ENCODE measurements at places on chromosomes 5 and 9. TPM values are rescaled to one million over a fixed set of nuclear protein-coding genes. Genes with fewer than 3 reads are reported as not detected.

- DNase-seq, result no peak
Observed at GRCh38 chr5:98639274-98639673, 134.2 kb upstream of the RGMB start.

GRCh38 chr5:42811591-42812446, at the start of gene SELENOP:
Gene SELENOP (minus strand): TSS chr5:42811892. CDS start chr5:42808353, 3,539 bp downstream.
- DNase-seq, result no peak

- no peak for DNase-seq
Observed at GRCh38 chr9:109192732-109193361, 25.8 kb upstream of the FRRS1L start.

DNA sequence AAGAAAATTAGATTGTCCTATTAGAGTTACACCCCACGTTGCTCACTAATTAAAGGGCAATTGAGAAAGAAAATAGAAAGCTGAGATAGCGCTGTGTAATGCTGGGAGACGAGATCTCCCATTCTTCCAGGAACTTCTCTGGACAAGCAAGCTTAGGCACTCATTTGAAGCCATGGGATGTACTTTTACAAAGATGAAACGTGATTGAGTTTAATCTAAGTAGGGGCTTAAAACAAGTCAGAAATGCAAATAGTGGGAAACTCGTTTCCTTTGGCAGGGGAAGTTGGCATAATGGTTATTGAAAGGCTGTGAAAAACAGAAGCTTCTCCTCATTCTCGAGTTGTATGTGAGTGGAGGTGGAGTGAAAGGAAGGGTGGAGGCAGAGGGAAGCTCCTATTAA, 3.7 kb downstream of the PRDM6 start:
- no peak for DNase-seq

DNA sequence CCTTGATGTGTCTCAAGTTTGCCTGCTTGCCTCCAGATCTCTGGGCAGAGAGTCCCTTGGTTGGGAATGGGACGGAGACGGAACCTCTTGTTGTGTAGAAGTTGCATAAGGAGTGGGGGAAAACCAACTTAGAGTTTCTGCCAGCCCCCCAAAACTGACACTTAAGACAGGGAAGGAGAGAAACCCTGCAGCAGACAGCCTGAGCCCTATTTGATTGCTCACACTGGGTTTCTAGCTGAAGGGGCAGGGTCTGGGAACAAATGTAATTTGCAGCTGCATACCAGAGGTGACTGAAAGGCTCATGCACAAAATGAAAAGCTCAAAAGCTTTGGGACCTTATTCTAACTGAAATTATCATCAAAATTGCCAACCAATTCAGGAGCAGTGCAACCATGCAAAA, 254.5 kb downstream of the RASEF start:
- DNase-seq, result no peak

DNA sequence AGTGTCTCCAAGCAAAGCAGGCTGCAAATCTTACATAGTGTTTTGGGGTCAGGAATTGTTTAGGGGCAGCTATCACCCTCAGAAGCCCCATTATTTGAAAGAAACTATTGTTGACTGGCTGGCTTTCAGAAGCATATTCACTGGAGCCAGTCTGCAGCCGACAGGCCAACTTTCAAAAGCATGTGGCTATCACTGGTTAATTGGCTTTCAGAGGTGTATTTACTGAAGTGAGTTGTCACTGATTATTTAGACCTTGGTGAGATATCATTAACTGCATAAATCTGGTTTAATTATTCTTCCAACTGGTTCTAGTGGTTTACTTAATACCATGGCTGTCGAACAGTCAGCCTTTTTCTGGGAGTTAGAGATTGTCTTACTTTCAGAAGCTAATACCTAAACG, 247.0 kb downstream of the CWC27 start:
- DNase-seq, result no peak

DNA sequence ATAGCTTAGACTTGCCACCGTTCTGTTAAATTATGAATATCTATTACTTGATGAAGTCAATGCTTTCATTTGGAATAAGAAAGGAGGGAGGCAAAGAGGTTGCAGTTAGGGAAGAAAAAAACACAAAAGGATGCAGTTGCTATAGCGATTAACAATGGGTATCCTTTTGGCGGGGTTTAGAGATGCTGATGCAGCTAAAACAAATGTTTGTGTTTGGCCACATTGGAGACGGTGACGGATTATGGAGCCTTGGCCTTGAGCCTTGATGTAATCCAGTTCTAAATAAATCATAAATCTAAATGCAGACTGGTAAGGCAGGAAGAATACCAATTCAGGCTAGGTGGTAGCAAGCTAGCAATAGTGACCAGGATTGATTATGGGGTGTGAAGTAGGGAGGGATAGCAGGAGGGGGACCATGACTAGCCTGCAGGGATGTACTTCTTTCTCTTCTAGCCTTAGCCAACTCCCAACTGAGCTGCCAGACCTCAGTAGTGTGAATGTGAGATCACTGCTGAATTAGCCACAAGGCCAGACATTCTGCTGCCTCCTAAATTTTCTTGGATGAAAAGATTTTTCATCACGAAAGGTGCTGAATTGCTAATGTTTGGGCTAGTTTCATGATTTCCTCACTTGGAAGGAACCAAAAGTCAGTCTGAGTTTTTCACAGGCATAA, 160.3 kb downstream of the TLR4 start:
- no peak for DNase-seq

Gene FUBP3
- 38.3 TPM for total RNA-seq

Gene SPAG8
- total RNA-seq, result 0.53 TPM

Gene RASGRF2
- total RNA-seq, result 15.8 TPM

Data from glomerular endothelial cell (primary cell).